ENCODE measurements at places on chromosomes 1 and 21.

- DNase-seq = no peak
Observed at GRCh38 chr1:175225805-175226129, 33.2 kb upstream of the KIAA0040 start.

GRCh38 chr1:159867664-159868026, 5.2 kb upstream of the VSIG8 start:
- DNase-seq = no peak

DNA sequence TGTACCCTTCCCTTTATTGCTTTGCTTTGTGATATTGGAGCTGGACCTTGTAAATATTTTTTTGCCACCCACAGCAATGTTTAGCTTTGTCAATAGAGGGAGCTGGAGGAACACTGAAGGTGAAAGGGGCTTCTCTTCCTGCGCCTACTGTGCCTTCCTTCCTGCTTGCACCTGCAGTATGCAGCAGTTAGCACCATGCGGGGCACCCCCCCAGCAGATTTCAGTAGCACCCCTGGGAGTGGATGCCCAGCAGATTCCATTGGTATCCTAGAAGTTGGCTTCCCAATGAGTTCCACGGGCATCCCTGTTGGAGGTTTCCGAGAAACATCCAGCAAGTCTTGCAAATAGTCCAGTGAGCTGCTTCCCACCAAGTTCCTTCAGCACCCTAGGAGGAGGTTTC, 25.6 kb downstream of the S100A10 start:
- no peak for DNase-seq

GRCh38 chr1:75967719-75968118, 35.5 kb upstream of the ASB17 start:
- no peak for DNase-seq

DNA sequence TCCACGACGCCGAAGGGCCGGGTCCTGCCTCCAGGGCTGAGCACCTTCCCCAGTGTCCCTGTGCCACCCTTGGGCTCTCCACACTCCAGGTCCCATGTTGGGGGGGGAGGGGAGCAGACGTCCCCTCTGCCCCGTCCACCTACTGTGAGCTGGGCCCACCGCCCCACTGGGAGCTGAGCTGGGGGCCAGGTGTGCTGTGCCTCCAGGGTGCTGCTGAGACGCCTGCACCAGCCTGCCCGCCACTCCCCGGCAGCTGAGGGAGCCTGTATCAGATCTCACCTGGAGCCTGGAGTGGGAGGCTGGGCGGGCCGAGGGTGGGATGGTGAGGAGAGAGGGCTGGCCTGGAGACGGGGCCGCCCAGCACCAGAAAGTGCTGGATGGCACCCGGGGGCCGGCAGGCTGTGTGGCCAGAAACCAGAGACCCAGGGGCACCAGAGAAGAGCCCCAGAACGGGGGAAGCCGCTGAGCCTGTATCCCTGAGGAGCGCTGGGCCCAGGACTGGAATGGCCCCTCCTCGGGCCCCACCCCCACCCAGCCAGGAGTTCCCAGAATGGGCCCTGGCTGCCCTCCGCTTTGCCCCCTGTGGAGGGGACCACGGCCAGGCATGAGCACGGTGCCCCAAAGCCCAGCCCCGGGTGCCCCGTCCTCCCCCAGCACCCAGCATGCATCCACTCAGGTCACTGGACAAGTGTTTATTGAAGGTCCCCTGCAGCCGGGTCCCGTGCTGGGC, 3.4 kb downstream of the TNFRSF18 start:
- no peak for DNase-seq

GRCh38 chr1:115138973-115139372, 49.7 kb upstream of the TSPAN2 start:
- no peak for DNase-seq

GRCh38 chr1:187715483-187715882, 886.7 kb downstream of the PLA2G4A start:
- DNase-seq = no peak

GRCh38 chr1:41434748-41435449, 49.6 kb downstream of the EDN2 start:
- DNase-seq = no peak

GRCh38 chr1:153340356-153340755, 8.3 kb downstream of the PGLYRP4 start:
- no peak for DNase-seq

DNA sequence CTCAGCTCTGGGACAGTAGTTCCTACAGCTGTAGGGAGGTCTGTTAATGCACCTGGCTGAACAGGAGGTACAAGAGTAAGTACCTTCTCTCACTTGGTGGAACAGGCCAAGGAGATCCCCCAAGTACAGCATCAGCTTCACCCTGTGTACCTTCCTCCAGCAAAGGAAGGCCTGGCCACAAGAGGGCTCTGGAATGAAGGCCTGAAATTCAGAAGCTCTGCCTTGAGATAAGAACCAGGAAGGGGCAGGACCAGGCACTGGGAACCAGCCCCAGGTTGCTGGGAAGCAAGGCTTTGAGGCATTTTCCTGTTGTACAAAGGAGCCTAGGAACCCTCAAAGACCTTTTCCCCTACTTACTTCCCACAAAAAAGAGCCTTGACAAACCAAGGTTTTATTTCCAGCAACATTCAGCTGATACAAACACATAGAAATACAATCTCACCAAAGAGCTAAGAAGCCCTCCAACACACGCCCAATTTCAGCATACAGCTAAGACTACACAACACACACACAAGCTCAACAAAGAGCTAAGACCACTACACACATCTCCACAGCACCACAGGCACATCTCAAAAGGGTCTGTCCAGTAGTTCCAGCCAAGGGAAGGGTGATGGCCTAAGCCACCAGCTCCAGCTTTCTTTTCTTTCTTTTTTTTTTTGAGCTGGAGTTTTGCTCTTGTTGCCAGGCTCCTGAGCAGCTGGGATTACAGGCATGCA, 23.5 kb downstream of the F11R start:
- DNase-seq = no peak

- DNase-seq = no peak
Observed at GRCh38 chr1:190003376-190003775, 474.3 kb downstream of the BRINP3 start.

- peak; percentile 42 for DNase-seq
Observed at GRCh38 chr1:46718727-46719622, at the start of gene EFCAB14. Gene EFCAB14, minus strand, starts transcription at chr1:46719114. Its CDS starts 1,027 bp downstream, at chr1:46718087.

GRCh38 chr21:15084668-15085067, 19.9 kb upstream of the NRIP1 start:
- no peak for DNase-seq

DNA sequence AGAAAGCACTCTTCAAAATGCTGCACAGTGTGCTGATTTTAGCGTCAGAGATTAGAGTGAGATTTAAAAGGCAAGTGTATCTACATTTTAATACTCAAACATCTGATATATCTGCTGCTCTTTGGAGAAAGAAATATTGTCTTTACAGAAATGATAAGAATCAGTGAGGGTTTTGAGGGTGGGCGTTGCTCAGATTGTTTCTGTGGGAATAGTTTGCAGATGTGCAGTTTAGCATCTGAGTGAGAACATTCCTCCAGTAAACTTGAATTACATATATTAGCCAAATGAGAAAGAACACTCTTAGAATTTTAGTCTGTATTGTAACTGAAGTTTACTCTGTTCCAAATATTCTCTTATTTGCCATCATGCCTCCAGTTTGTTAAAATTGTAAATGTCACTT, 549.2 kb downstream of the NEGR1 start:
- DNase-seq = no peak

- DNase-seq = no peak
Observed at GRCh38 chr1:97610748-97611147, 310.1 kb downstream of the DPYD start.

DNA sequence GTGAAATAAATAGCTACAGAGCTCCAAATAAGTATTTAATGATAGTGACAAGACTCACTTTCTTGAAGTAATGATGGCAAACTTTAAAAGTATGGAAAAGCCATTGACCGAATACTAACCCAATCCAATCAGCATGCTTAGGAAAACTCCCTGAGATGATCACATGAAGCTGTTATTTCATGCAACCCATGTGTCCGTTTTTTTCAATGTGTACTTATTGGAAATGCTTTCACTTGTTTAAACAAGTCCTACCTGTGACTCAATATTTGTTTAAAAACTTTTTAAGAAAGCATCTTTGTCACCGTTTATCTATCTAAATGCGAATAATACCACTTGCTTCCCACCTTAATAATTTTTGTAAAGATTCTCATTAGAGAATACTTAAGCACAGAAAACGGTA, 185.8 kb downstream of the NRIP1 start:
- DNase-seq = no peak

DNA sequence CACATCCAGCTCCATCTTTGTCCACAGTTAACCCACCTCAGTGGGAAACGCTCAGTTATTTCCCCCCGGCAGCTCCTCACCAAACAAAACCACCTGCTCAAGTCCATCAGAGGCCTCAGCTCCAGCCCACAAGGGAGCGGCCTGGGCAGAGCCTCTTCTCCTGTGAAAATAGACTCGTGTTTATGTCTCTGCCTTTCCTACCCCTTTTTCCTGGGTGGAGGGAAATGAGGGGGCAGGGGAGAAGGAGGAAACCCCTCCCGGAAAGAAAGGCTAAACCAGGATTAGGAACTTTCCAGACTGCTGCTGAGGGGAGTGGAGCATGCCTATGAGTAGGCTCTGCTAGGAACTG, 81.6 kb downstream of the PAX7 start:
- DNase-seq = no peak

DNA sequence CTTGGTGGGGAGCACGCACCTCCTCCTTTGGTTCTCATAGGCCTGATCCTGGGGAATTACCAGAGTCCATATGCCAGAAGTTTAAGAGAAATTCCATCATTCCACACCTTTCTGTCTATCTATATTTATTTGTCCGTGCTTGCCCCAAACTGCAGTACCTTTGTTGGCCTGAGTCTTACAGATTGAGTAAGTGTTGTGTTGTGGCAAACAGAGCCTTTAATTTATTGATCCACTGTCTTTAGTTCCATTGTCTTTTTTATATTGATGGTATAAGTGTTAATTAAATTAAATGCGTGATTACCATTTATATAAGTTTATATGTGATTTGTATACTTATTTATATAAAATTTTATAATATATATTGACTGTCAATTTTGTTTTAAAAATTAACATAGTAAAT, 4.9 kb downstream of the SH3BGR start:
- no peak for DNase-seq

DNA sequence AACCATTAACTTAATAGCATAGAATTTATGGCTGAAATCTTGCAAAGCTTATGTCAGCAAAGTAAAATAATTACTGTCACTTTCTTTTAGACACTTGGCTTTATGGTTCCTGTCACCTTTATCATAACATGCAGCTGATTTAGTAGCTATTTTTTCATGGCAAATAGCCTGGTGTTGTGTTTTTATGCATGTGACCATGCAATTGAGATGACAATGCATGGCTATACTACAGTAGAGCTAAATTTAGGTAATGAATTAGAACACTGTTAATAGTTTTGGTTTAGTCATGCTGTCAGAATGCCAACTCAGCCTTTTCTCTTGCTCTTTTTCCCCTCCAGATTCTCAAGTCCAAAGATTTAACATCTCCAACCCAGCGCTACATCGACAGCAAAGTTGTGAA, 88.6 kb downstream of the TGFB2 start:
- DNase-seq = no peak

DNA sequence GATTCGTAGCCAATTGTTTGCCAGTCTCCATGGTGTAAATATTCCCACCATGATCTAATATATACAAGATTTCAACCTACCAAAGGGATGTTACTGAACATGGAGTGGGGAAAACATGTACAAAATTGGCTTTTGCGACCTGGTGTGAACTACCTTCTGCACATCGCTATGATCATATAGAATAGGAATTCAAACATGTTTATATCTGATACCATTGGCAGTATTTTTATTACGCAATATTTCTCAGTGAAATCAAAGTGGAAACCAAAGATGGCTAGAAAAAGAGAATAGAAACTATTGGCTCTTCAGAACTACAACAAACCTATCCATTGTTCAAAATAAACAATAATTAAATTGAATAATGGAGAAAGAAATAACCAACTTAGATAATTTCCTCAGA, 285.1 kb downstream of the TPR start:
- DNase-seq = no peak

GRCh38 chr1:11569551-11569950, 84.7 kb downstream of the FBXO2 start:
- no peak for DNase-seq

GRCh38 chr1:17513131-17513530, 26.4 kb upstream of the ARHGEF10L start:
- no peak for DNase-seq

GRCh38 chr1:160402001-160402795, 1.8 kb downstream of the VANGL2 start:
- DNase-seq = no peak

DNA sequence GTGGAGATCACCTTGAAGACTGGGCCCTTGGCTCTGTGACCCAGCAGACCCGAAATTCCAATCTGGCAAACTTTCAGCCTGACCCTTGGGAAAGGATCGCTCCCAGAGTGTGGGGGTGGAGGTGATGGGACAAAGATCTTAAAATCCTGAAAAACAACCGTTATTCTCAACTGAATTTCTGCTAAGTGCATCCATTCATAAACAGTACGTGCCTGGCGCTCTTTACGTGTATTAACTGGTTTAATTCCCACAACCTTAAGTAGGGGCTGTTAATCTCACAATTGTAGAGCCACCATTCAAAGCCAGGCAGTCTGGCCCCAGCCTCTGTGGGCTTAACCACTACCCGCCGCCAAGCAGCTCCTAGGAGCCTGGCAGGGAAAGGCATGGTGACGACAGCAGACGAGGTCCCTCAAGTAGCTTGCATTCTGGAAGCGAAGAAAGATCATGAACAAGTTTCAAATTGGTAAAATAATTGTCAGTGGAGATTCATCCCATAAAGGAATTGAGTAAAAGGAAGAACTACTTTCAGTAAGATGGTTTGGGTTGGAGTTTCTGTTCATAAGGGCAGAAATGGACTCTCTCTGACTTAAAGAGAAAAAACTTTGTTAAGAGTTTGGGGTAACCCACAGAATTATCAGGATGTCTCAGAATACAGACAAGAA, 11.4 kb upstream of the RGS16 start:
- DNase-seq = no peak

DNA sequence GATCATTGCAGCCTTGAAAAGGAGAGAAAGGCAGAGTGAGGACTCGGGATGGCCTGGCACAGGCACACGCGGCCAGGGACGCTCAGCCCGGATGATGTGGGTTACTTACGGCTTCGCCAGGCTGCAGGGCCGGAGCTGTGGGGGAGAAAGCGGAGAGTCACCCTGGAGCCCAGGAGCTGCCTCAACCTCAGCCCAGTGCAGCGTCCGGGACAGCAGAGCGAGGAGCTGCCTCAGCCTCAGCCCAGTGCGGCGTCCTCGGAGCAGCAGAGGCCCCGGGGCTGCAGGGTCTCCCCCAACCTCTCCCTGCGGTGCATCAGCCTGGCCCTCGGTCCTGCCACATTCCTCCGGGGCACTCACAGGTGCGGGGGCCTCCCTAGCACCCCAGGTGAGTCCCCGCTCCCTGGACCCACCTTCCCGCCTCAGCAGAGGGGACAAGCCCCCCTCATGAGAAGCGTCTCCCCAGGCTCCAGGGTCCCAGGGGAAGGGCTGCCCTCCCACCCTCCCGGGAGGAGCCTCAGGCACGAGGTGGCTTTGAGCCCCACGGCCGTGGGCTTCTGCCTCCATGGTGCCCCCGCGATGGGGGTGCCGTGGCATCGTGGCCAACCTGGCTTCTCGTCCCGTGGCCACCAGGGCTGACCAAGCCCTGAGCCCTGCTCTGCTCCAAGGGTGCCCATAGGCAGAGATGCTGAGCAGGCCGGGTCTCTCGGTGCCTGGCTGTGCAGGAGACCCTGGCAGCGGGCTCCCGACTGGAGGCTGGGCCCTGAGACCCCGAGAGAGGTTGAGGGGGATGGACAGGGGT, 10.5 kb upstream of the RNF223 start:
- DNase-seq = no peak

GRCh38 chr1:203467550-203467921, 8.1 kb upstream of the PRELP start:
- DNase-seq = no peak

- DNase-seq = no peak
Observed at GRCh38 chr1:175845985-175846384, 102.6 kb upstream of the TNR start.
